ENCODE measurements at places on chromosomes 16 and 17.

DNA sequence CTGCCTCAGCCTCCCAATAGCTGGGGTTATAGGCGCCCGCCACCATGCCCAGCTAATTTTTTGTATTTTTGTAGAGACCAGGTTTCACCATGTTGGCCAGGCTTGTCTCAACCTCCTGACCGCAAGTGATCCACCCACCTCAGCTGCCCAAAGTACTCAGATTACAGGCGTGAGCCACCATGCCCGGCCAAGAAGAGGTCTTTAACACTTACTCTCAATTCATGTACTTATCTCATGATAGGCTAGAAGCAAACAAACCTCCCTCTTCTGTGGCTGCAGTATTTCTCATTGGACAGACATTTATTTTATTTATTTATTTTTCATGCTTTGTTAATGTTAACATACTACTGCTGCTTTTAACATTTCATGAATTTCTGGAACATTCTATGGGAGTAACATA is 7.0 kb upstream of the NT5C start:
- no peak for DNase-seq

DNA sequence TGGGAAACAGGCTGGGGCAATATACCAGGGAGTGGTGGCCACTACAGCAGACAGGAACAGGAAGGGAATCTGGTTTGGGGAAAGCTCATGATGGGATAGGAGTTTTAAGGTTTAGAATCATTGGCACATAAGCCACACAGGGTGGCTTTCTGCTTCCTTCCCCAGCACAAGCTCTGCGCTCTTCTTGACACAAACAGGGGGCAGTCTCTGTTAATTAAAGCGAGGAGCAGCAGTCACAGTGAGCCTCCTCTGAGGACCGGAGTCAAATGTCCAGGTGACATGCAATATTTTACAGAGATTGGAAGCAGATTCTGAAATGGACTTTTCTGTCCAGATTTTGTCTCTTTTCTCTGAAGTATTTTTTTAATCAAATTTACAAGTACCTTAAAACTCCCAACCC is 2.8 kb upstream of the SHISA9 start:
- no peak for DNase-seq

DNA sequence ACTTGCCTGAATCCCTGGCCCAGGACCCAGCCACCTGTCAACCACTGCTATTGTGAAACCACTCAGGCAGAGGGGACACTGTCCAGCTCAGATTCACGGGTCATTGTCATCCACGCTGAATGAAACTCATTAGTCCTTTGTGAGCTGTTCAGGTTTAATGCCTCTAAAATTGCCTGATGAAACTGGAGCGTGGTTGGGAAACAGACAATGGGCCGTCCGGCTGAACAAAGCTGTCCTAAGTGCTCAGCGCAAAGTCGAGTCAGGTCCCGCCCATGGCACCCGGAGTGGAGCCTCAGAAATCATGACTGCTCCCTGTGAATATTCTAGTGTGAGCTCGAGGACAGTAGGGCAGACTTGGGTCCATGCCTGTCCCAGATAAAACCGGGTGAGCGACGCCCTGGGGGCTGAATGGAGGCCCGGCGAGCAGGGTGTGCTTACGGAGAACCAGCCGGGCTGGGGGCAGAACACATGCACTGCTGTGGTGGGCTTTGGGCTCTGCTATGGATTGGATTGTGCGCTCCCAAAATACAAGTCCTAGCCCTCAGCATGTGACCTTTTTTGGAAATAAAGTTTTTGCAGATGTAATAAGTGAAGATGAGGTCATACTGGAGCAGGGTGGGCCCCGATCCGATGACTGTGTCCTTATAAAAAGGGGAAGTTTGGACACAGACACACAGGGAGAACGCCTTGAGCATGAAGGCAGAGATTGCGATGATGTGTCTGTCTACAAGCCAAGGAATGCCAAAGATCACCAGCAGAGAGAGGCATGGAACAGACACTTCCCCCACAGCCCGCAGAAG is 12.9 kb upstream of the CMIP start:
- DNase-seq = no peak

DNA sequence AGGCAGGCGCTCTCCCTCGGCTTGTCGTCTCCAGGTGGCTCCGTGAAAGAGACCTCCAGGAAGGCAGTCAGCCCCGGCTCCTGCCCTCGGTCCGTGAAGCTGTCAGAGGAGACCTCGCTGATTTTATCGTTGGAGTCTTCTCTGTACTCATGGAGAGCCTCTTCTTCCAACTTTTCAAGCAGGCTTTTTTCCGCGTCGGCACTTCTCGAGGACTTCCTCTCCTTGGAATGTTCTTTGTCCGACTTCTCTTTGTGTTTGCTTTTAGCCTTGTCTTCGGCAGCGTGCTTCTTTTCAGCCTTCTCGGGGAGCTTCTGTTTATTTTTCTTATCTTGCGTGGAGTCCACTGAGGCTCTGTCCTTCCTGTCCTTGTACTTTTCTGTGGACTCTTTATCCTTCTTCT is 65.0 kb downstream of the ZNF778 start:
- DNase-seq = no peak

GRCh38 chr16:30115238-30115637 is 1.9 kb upstream of the GDPD3 start:
- DNase-seq = peak; percentile 38

DNA sequence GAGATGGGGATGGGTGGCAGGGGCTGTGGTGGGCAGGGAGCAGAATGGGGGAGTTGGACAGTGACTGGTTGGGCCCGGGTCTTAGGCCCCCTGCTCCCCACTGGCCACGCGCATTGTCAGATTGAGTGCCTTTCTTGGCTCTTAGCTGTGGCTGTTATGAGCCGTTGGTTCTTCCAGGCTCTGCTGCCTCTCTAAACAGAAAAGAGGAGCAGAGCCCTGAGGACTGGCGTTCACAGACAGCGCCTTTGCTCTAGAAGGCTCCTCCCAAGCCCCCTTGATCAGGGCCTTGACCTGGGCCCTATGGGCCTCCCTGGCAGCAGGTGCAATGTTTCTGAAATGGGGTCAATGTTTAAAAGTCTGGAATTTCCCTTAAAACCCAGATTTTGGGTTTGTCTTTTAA is 14.8 kb upstream of the NUDT16L1 start:
- no peak for DNase-seq

- DNase-seq = no peak
These were observed 8.8 kb downstream of the CNP start for GRCh38 chr17:41975099-41976083.

DNA sequence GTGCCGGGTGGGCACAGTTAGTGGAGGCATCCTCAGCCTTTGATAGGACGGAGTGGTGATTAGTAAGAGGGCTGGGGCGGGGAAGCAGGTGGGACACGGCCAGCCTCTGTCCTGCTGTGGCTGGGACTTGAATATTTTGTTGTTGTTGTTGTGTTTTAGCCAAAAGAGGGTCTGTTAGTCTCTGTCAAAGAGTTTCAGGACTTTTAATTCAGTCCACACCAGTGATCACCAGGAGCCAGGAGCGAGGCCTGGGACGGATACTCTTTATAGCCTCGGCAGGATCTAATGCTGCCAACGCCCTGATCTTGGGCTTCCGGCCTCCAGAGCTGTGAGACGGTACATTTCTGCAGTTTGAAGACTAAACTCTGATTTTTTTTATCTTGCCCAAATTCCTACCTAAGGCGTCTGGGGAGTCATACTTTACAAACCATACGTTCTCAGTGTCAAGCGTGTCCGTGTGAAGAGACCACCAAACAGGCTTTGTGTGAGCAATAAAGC is 2.9 kb upstream of the RNF213 start:
- no peak for DNase-seq

- DNase-seq = no peak
These were observed 87.7 kb downstream of the UTP18 start for GRCh38 chr17:51347851-51348584.

GRCh38 chr17:17952691-17953090 is 19.5 kb downstream of the TOM1L2 start:
- DNase-seq = no peak

GRCh38 chr17:73551759-73552158 is 92.5 kb downstream of the SDK2 start:
- DNase-seq = no peak

DNA sequence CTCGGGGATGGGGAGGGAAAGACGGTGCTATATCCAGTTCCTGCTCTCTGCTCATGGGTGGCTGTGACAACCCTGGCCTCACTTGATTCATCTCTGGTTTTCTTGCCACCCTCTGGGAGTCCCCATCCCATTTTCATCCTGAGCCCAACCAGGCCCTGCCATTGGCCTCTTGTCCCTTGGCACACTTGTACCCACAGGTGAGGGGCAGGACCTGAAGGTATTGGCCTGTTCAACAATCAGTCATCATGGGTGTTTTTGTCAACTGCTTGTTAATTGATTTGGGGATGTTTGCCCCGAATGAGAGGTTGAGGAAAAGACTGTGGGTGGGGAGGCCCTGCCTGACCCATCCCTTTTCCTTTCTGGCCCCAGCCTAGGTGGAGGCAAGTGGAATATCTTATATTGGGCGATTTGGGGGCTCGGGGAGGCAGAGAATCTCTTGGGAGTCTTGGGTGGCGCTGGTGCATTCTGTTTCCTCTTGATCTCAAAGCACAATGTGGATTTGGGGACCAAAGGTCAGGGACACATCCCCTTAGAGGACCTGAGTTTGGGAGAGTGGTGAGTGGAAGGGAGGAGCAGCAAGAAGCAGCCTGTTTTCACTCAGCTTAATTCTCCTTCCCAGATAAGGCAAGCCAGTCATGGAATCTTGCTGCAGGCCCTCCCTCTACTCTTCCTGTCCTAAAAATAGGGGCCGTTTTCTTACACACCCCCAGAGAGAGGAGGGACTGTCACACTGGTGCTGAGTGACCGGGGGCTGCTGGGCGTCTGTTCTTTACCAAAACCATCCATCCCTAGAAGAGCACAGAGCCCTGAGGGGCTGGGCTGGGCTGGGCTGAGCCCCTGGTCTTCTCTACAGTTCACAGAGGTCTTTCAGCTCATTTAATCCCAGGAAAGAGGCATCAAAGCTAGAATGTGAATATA is 4.8 kb upstream of the LASP1NB start:
- DNase-seq = peak; percentile 39

All from Peyer's patch (tissue), 4 donors.